D721Med (cell line): ENCODE measurements at places on chromosomes 1 and 21.
A peak's percentile ranks its signal among the peaks of the same experiment; 100 is the strongest.

- DNase-seq: no peak
Observed at GRCh38 chr1:231853588-231854207, 227.1 kb downstream of the DISC1 start.

DNA sequence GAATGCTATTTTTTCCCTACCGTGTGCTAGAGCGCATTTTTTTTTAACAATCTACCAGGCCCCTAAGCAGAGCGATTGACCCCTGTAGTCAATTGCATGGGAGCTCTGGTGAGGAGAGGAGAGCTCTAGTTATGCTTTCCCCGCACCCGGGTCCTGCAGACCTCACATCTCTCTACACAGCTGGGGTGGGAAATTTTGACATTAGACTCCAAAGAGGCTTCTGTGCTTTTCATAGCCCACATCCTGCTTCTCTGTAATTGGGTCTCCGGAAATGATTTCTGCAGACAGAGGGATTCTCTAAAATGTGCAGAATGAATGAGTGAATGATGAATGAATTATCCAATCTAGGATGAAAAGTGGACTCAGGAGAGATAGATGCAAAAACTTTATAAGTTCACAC, 41.5 kb upstream of the DUSP10 start:
- no peak for DNase-seq

DNA sequence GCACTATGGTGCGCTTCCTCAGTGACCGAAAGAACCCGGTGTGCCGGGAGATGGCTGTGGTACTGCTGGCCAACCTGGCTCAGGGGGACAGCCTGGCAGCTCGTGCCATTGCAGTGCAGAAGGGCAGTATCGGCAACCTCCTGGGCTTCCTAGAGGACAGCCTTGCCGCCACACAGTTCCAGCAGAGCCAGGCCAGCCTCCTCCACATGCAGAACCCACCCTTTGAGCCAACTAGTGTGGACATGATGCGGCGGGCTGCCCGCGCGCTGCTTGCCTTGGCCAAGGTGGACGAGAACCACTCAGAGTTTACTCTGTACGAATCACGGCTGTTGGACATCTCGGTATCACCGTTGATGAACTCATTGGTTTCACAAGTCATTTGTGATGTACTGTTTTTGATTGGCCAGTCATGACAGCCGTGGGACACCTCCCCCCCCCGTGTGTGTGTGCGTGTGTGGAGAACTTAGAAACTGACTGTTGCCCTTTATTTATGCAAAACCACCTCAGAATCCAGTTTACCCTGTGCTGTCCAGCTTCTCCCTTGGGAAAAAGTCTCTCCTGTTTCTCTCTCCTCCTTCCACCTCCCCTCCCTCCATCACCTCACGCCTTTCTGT, 7.3 kb upstream of the PIGV start:
- no peak for DNase-seq

- no peak for DNase-seq
Observed at GRCh38 chr1:23020706-23021405, 1.6 kb downstream of the KDM1A start.

DNA sequence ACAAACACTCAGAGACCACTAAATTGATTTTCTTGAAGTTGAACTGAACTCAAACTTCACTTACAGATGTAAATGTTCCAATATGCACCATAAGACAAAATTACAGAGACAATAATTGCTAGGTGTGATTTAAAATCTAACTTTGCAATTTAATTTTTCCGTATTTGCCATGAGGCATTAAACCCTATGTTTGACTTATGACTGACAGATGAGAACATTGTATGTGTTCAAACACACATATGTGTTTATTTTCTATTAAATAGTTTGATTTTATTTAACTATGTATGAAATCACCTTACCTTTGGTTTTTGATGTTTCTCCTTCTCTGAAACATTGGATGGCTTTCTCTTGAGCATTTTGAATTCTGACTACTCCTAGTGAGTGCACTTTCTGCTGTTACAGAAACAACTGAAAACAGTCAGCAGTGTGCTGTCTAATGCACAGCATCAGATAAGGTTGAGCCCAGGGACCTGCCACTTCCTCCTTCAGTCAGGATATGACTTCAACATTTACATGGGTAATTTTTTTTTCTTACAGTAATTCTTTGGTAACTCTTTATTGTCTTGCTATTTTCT, at the start of gene SAMSN1:
Gene SAMSN1, minus strand, starts transcription at position 410 of the 575 bp plus-strand sequence. Its CDS starts 54 bp downstream, at position 356.
- DNase-seq: no peak

- DNase-seq: no peak
Observed at GRCh38 chr1:83530506-83530905, 468.4 kb downstream of the TTLL7 start.

- no peak for DNase-seq
Observed at GRCh38 chr1:26121854-26122773, 10.5 kb downstream of the PDIK1L start.

GRCh38 chr21:26281506-26281905, 110.9 kb upstream of the APP start:
- no peak for DNase-seq

DNA sequence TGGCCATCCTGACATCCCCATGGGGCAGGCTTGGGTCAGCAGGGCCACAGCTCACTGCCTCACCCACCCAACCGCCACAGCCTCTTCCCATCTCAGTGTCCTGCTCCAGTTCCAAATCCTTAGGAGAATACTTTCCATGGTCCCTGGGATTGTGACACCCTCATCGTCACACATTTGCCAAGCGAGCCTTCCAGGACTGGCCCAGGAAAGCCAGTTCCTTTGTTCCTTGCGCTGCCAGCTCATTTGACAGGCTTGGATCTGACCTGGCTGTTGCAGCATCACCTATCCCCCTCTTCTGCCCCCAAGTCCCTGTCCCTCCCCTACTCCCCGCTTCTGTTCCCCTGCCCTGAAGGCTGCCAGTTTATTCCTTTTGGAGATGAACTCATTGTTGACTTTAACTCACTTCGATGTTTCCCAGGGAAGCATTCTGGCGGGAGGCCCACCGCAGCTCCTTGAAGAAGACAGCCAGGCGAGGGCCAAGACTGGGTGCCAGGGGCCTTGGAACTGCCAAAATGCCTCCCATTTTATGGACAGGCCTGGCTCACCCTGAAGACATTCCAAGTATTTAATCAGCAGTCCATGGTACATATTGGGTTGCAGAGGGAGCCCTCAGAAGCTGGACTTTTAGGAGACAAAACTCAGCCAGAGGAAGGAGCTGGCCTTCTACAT, 10.2 kb upstream of the GNL2 start:
- no peak for DNase-seq

DNA sequence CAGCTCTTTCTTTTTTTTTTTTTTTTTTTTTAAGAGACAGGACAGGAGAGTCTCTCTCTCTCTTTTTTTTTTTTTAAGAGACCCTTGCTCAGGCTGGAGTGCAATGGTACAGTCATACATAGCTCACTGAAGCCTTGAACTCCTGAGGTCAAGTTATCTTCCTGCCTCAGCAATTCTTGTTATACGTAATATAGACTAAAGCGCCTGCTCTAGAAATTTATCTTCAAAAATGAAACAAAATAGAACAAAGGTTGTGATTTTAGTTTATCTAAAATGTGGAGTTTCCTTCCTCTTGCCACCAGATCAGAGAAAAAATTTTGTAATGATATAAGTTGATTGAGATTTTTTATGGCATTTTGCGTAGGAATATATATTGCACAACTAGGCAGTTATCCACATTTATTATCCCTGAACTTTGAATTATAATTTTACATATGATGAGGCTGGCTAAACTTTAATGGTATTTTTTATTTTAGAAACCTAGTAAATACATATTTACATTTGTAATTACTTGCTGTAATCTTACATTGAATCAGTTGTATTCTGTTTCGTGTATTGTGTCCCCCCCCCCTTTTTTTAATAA, 44.2 kb downstream of the MTF2 start:
- no peak for DNase-seq

GRCh38 chr1:228271701-228272251, 63.9 kb downstream of the OBSCN start:
- DNase-seq: no peak

DNA sequence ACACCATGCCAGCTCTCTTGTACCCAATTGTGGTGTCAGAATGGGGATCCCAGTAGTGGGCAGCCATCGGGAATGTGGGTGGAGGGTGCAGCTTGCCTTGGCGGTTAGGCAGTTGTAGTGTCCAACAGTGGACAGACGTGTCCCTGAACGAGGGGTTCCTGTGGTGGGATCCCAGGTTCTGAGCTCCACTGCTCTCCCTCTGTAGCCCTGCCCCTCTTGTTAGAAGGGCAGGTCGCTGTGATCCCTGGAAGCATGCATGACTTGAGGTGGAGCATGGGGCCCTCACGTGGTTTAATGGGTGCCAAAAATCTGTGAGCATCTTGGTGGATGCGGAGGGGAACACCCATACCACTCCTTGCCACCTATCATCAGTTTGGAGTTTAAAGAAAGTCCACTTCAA, 4.3 kb downstream of the GALNT2 start:
- no peak for DNase-seq

GRCh38 chr1:235079443-235080296, 49.0 kb downstream of the TOMM20 start:
- DNase-seq: no peak

DNA sequence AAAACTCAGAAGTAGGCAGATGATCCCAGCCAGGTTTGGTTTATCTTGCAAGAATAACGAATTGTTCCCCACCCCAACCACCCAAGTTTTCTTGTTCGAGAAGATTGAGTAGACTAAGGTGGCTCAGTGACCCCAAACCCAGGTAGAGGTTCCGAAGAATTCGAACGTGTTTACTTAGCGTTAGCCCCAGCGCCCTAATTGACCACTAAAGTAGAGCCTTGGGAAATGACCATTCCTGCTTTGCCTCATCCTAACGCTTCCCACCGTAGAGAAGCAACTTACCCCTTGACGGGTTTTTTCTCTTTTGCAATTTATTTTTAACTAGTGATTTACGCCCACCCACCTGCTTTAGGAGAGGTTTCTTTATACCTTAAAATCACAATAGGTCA, 870 bp downstream of the FBXO28 start:
- DNase-seq: no peak

GRCh38 chr1:31669786-31670592, 25.3 kb upstream of the PEF1 start:
- no peak for DNase-seq

DNA sequence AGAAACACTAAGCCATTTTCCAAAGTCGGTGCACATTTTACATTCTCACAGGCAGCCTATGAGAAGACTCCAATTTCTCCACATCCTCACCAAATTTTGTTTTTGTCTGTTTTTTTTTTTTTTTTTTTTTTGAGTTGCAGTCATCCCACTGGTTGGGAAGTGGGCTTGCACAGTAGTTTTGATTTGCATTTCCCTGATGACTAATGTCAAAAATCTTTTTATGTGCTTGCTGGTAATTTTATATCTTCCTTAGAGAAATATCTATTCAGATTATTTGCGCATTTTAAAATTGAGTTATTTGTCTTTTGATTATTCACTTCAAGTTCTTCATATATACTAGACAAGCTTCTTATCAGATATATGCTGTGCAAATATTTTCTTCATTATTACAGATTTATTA, 141.5 kb downstream of the USH2A start:
- DNase-seq: no peak

- no peak for DNase-seq
Observed at GRCh38 chr1:32361674-32362473, 411 bp downstream of the FAM229A start.

DNA sequence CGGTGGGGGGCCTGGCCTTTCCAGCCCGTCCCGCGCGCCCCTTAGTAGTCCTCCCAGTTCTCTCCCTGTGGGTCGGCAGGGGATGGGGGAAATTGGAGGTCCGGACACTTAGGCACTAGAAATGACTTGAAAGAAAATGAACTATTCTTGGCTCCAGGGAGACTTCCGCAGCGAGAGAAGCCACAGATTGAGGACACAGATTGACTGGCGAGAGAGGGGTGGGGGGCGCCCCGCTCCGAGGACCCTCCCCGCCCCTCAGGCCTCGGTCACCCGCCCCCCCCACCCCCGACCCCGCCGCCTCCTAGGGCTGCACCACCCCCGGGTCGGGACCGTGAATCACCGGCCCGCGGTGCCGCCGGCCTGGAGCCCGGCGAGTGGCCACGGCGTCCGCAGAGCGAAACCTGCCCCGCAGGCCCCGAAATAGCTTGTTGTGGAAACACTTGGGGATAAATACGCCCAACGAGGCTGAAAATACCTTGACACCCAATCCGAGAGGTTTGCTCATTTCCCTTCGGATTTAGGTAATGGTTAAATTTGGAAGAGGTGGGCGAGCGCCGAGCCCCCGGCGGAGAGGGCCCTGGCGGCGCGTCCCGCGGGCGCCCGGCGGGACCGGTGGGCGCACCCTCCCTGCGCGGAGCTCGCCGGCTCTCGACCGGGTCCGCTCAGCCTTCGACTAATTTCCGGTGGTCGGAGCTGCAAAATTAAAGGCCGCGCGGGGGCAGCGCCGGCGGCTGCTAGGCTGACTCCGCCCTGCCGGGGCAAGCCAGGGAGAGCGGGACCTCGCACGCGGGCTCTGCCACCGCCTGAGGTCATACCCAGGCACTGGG, at the start of gene GFI1:
Gene GFI1, minus strand, starts transcription at position 675 of the 827 bp plus-strand sequence. CDS start 3,438 bp downstream, outside the sequence.
- DNase-seq: no peak

DNA sequence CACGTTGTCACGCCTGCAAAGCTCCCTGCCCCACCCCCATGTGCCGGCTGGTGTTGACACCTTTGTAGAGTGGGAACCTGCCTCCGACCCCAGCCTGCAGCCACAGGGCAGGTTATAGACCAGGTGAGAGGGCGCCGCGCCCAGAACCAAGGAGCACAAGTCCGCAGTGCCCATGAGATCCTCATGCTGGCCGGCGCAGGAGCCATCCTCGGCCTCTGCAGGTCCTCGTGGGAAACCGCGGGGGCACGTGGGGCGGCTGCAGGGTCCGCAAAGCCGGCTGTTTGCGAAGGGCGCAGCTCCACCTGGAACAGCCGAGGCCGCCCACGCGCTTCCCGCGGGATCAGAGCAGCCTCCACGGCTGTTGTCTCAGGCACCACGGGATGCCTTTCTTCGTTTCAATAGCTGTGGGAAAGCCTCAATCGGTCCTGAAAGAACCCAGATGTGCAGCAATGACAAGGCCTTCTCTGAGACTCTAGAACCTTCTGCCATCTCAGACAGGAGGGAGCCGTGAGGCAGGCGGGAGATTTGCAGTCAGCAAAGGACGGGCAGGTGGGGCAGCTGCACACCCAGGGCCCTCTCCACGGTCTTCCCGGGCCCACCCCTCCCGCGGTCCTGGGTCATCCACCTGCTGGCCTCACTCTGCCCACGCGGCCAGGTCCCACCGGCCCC, 29.9 kb downstream of the POFUT2 start:
- DNase-seq: peak; percentile 6

GRCh38 chr1:114345930-114346479, 165.0 kb downstream of the TRIM33 start:
- no peak for DNase-seq

DNA sequence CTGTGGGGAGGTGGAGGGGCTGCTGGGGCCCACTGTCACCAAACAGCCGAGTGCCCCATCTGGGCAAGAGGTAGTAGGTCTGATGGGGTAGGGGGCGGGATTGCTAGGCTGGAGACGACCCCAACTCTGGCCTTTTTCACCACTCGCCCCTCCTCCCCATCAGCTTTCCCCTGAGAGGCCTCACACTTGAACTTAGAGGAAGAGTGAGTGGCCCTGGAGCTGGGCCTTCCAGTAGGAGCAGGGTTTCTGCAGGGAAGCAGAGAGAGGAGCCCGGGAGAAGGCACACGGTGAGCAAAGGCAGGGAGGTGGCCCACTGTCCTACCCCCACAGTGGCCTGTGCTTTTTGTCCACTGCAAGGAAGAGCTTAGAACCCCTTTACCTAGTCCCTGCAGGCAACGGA, 111.9 kb upstream of the WNT4 start:
- no peak for DNase-seq

- no peak for DNase-seq
Observed at GRCh38 chr1:204703826-204704612, 18.5 kb upstream of the LRRN2 start.
